ENCODE measurements at places on chromosomes 11 and 22.

GRCh38 chr11:95832763-95833162 lies 42.5 kb downstream of the CEP57 start:
- no peak for DNase-seq

GRCh38 chr11:79287952-79288351 lies 152.9 kb downstream of the TENM4 start:
- no peak for DNase-seq

DNA sequence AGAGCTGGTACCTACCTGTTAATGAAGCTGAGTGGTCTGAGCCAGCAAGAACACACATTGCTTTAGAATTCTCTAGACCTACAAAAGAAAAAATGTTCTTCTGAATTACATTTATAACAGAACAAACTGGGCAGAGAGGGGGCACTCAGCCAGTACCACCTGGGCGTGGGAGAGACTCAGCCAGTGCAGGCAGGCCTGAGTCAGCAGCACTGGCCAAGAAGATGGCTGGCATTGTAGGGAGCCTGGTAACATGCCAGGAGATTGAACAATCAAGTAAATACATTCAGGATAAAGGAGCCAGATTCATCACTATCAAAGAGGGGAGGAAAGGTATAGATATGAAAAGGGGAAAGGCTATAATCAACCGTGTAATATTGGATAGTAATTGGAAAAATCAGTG lies 19.9 kb downstream of the SERGEF start:
- no peak for DNase-seq

DNA sequence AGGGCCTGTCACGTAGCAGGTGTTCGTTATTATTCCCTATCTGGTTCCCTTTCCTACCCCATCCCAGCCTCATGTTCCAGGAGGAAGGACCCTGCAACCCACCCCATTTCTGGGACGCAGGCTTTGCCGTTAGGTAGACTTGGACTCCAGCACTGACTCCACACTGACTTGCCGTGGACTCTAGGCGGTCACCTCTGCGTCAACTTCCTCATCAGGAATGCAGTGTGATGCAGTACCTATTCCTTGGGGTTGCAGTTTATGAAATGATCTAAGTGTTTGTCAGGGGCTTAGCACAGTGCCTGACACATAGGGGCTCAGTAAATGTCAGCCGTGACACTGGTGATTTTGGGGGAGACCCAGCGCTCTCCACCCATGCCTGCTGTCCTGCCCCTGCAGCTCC lies 16.8 kb downstream of the DGKZ start:
- DNase-seq = no peak

GRCh38 chr11:128559496-128560103 lies 27.8 kb downstream of the ETS1 start:
- no peak for DNase-seq

DNA sequence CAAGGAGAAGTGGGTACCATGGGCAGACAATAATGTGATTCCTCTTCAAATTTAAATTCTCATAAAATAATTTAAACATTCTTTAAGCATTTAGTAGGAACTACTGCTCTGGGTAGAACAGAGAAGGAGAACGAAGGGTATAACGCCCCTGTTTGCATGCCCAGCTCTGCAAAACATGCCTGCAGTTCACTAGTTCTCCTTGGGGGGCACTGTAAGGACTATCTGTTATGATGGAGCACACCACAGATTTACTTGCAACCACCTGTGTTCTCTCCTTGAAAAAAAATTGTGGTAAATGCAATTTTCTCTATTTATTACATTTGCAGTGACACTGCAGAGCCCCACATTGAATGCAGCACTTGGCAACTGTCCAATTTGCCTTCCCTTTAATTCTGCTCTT lies 100.3 kb downstream of the GUCY1A2 start:
- no peak for DNase-seq

DNA sequence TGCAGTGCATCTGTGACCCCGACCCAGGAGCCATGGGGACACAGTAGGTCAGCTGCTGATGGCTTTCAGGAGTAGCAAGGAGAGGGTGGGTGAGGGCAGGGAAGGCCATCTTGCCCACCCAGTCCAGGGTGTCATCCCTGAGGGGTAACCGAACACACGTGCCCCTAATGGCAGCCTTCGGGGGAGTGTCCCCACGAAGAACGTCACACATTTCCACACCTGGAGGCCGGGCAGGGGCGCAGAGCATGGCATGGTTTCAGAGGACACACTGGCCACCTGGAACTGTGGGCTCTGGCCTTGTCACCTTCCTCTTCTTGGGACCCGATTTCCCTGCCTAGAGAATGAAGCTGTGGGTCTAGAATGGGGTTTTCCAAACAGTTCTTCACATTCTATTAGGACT lies 19.4 kb upstream of the BAIAP2L2 start:
- DNase-seq = no peak

DNA sequence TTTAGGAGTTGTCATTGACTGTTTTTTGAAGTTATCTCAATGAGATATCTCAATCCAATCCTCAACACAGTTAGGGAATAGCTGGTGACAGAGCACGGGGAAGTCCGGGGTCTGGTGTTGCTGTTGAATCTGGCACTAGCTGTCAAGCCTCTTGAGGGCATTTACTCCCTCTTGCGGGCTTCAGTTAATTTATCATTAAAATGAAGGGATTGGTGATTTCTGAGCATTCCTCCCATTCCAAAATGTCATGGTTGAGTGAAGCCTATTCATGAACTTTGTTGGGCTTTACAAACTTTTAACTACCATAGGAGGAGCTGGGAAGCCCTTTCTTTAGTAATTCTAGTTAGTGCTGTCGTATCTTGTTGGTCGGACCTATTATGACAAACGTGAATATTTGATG lies 40.2 kb downstream of the UVRAG start:
- no peak for DNase-seq

- DNase-seq = peak; percentile 54
Measured at GRCh38 chr22:20566420-20567260, 59.2 kb downstream of the MED15 start.

DNA sequence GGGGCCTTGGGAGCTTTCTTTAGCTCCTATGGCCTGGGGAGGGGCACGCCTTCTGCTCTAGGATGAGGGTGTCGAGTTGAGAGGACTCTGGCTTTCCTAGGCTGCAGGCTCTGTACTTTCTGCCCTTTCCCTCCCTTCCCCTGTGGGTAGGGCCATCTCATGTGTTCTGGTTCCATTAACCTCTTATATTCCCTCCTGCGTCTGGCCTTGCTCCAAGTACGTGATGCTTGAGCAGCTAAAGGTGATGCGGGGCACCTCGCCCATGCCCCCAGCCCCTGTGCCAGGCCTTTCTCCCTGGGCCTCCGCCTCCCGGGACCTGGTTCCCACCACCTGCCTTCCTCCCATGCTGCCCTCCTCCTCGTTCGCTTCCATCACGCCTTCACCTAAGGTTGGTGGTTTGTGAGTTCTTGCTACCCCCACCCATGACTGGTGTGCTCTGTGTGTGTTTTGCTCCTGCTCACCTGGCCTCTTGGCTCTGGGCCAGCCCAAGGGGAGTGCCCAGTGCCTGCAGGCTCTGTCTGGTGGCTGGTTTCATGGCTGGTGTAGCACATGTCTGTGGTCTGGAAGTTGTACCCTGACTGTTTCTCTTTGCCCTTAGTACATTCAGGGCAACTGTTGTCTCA lies 34.1 kb downstream of the PHLDB1 start:
- DNase-seq = no peak

DNA sequence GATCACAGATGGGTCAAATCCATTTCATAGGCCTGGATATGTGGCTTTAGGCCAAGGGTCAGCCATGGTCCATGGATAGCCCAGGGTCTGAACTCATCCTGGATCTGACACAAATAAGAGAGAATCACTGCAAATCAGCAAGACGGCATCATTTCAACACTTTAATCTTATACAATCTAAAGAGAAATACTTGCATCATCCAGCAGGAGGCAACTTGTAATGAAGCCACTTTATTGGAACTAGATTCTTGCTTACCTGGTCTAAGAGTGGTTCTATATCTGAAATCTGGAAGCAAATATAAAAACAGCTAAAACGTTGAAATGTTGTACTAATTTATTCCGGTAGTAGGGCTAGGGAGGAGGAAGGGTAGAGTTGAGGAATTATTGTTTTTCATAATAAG lies 870.1 kb downstream of the JRKL start:
- DNase-seq = no peak

DNA sequence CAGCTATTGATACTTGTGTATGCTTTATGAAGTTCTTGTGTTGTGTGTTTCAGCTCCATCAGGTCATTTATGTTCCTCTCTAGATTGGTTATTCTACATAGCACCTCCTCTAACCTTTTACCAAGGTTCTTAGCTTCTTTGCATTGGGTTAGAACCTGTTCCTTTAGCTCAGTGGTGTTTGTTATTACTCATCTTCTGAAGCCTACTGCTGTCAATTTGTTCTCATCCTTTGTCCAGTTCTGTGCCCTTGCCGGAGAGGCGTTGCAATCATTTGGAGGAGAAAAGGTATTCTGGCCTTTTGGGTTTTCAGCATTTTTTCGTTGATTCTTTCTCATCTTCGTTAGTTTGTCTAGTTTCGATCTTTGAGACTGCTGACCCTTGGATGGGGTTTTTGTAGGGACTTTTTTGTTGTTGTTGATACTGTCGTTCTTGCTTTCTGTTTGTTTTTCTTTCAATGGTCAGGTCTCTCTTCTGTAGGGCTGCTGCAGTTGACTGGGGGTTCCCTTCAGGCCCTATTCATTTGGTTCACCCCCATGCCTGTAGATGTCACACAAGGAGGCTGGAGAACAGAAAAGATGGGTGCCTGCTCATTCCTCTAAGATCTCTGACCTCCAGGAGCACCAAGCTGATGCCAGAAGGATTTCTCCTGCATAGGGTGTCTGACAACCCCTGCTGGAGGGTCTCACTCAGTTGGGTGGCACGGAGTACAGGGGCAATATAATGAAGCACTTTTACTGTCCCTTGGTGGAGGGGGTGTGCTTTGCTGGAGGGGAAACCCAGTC lies 35.9 kb upstream of the MUC15 start:
- no peak for DNase-seq

GRCh38 chr22:40723396-40723933 lies 44.2 kb downstream of the MCHR1 start:
- no peak for DNase-seq

- DNase-seq = peak; percentile 53
Measured at GRCh38 chr11:12864316-12865156, 144.6 kb upstream of the RASSF10 start.

DNA sequence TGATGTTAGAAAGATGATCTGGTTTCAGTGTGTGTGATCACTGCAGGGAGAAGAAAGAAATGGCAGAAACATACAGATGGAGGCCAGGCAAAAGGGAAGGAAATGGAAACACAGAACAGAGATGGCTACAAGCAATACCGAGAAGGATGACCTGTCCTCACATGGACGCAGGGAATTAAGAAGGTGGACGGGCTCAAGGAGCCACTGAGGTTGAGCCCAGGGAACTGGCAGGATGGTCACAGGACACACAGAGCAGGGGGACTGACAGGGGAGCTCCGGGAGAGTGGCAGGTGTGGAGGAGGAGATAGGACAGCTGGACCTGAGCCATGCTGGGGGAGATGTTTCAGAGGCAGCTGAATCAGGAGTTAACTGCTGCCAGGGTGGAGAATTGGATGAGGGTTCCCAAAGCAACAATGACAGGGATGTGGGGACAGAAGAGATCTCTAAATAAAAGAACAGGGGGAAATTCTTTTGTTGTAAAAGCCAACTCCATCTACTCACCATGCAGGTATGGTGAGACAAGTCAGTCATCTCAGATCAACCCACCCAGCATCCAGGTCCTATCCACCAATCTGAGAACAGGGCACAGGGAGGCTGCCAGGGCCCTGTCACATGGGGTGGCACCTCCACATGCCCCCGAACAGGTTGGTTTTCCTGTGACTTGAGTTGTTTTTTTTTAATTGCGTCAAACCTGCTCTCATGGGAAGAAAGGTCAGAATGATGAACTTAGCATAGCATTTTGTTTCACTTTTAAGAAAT lies 26.3 kb downstream of the KLHL22 start:
- no peak for DNase-seq

- no peak for DNase-seq
Measured at GRCh38 chr22:26663374-26663923, 6.1 kb downstream of the MIAT start.

GRCh38 chr11:57475671-57476046 lies 15.3 kb downstream of the RTN4RL2 start:
- DNase-seq = no peak

GRCh38 chr11:123377355-123377754 lies 52.7 kb upstream of the GRAMD1B start:
- DNase-seq = no peak

DNA sequence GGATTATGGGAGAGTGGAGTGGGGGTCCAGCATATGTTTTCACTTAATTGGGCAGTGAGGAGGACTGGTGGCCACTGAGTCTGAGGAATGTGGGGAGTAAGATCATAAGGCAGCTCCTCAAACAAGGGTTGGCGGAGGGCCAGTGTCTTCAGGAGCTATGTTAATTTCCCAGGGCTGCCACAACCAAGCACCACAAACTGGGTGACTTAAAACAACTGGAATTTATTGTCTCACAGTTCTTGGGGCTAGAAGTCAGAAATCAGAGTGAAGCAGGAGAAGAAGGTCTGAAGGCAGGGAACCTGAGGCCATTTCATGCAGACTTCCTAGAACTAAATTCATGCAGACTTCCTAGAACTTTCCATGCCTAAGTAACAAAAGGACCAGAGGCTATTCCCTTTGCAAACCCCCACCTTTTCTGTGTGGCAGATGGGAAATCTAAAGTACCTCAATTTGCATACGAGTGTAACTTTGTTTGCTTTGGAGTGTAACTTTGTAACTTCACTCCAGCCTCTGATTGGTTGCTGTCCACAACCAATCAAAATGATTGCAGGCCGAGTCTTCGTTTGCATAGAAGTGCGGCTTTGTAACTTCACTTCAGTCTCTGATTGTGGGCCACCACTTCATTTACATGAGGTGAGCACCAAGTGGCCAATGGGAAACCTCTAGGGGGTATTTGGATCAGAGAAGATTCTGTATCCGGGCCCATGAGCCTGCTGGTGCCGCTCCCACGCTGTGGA lies 50.5 kb upstream of the ZBED5 start:
- DNase-seq = peak; percentile 94

DNA sequence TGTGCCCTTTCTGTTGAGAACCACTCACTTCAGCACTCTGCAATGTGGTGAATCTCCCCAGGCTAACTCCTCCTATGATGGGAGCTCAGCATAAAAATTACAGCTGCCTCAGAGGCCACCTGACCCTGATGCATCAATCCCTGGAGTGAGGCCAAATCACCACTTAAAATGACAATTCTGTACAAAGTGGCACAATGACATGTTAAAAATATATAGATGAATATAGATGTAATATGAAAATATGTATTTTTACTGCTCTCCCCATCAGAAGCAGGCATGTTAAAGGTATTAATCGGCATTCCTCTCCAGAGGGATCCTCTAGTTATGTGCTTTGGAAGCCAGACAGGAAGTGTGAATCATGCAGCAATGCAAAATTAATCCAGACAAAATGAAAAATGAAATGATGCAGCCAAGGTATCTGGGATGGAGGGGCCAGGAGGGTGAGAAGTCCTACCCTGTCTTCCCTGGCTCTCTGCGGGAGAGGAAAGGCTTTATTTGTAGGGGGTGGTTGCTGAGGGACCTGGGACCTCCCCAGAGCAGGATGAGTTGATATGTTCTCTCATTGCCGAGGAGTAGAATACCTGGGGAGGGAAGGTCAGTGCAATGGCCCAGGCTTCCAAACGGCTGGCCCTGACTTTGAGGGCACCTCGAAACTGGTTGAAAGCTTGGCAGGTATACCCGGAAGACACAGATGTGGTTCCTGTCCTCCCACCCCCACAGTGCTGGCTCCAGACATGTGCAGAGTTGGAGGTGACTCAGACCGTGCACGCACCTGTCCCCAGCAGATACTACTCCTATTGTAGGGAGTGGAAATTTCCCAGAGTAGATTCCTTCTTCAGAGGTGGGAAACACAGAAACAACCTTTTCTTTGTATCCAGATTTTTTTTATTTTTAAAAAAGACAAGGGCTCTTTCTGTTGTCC lies 347.9 kb upstream of the NCAM1 start:
- DNase-seq = peak; percentile 60

- DNase-seq = no peak
Measured at GRCh38 chr11:32326522-32326921, 108.8 kb downstream of the WT1 start.

Measured in fibroblast of skin of left biceps (primary cell).